Uterus (tissue), 4 donors: ENCODE measurements at places on chromosomes 7 and 10. TPM values are rescaled to one million over a fixed set of nuclear protein-coding genes. Genes with fewer than 3 reads are reported as not detected.

GRCh38 chr7:87810130-87810529 lies 66.0 kb downstream of the SLC25A40 start:
- H3K27me3 ChIP-seq = no peaks in the 10 kb centered on the region
- DNase-seq = no peak
- H3K27ac ChIP-seq = no peak overlapping the region
- H3K4me1 ChIP-seq = no peaks in the 10 kb centered on the region

- H3K4me3 ChIP-seq = no peak overlapping the region
- no peaks in the 10 kb centered on the region for H3K4me1 ChIP-seq
- no peaks in the 10 kb centered on the region for H3K27me3 ChIP-seq
- no peak for DNase-seq
- H3K27ac ChIP-seq = no peak overlapping the region
These were observed 76.9 kb upstream of the AGR3 start for GRCh38 chr7:16958724-16959123.

- no peaks in the 10 kb centered on the region for H3K36me3 ChIP-seq
- no peaks in the 10 kb centered on the region for H3K27me3 ChIP-seq
- no peak overlapping the region for H3K27ac ChIP-seq
- no peak overlapping the region for H3K4me3 ChIP-seq
These were observed 104.0 kb upstream of the ZEB1 start for GRCh38 chr10:31215052-31215451.

- no peak for DNase-seq
- H3K27ac ChIP-seq = no peak overlapping the region
- no peaks in the 10 kb centered on the region for H3K27me3 ChIP-seq
These were observed 360.2 kb downstream of the PTPRN2 start for GRCh38 chr7:158227258-158227984.

- no peaks in the 10 kb centered on the region for H3K4me1 ChIP-seq
- no peaks in the 10 kb centered on the region for H3K36me3 ChIP-seq
- H3K27me3 ChIP-seq = no peaks in the 10 kb centered on the region
These were observed 61.3 kb downstream of the COA1 start for GRCh38 chr7:43668035-43668434.

- no peak for DNase-seq
- H3K27ac ChIP-seq = no peak overlapping the region
- H3K4me3 ChIP-seq = no peak overlapping the region
- no peaks in the 10 kb centered on the region for H3K4me1 ChIP-seq
These were observed 71.8 kb downstream of the SMURF1 start for GRCh38 chr7:99072126-99072525.

DNA sequence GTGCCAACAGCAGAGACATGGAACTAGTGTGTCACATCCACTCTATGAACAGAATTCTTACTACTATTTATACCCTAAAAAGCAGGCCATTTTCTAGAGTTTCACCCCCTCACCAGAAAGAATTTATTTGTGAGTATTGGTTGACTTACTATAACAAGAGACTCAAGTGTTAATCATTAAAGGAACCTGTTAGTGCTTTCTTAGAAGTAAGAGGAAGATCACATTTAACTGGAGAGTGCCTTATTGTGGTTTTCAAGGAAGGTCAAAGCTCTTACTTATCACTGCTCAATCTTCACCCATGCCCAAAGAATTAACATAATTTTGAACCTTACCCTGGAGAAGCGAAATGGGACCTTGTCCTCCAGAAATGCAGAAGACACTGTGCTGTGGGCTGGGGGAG lies 169.3 kb upstream of the PRSS1 start:
- H3K27ac ChIP-seq = no peak overlapping the region
- no peaks in the 10 kb centered on the region for H3K4me1 ChIP-seq
- no peaks in the 10 kb centered on the region for H3K27me3 ChIP-seq
- H3K4me3 ChIP-seq = no peak overlapping the region

DNA sequence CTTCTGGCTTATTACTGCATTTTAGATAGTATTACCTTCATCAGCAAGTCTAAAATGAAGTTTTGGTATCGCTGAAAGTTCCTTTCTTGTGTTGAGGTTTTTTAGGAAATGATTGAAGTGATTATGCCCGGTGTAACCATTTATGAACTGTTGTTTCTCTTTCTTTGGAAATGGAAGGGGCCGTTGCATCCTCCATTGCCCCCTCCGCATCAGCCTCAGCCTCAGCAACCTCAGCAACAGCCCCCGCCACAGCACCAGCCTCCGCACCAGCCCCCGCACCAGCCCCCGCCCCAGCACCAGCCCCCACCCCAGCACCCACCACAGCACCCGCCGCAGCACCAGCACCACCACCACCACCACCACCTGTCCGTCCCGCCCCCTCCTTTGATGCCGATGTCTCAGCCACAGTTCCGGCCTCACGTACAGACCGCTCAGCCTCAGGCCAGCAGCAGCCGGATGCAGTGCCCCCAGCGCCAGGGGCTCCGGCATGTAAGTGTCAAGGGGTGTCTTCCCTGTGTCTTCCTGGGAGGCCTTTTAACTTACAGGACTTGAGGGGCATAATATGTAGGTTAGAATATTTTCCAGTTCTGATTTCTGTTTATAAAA lies 72.6 kb downstream of the SHH start:
- no peaks in the 10 kb centered on the region for H3K4me1 ChIP-seq
- no peak overlapping the region for H3K4me3 ChIP-seq
- H3K36me3 ChIP-seq = no peaks in the 10 kb centered on the region
- no peak overlapping the region for H3K27ac ChIP-seq
- DNase-seq = no peak

GRCh38 chr7:15204421-15204820 lies 301.9 kb upstream of the DGKB start:
- no peaks in the 10 kb centered on the region for H3K27me3 ChIP-seq
- no peak for DNase-seq
- H3K27ac ChIP-seq = no peak overlapping the region
- no peak overlapping the region for H3K4me3 ChIP-seq
- H3K4me1 ChIP-seq = no peaks in the 10 kb centered on the region
- no peaks in the 10 kb centered on the region for H3K36me3 ChIP-seq

- no peak overlapping the region for H3K4me3 ChIP-seq
- no peaks in the 10 kb centered on the region for H3K4me1 ChIP-seq
- no peak for DNase-seq
- H3K27me3 ChIP-seq = no peaks in the 10 kb centered on the region
- no peaks in the 10 kb centered on the region for H3K36me3 ChIP-seq
- H3K27ac ChIP-seq = no peak overlapping the region
These were observed 216.5 kb upstream of the SEMA3C start for GRCh38 chr7:81135324-81135723.

- no peaks in the 10 kb centered on the region for H3K36me3 ChIP-seq
- H3K27ac ChIP-seq = no peak overlapping the region
- DNase-seq = no peak
- H3K4me3 ChIP-seq = no peak overlapping the region
- H3K27me3 ChIP-seq = no peaks in the 10 kb centered on the region
These were observed 11.3 kb downstream of the ADAM12 start for GRCh38 chr10:126376956-126377355.

DNA sequence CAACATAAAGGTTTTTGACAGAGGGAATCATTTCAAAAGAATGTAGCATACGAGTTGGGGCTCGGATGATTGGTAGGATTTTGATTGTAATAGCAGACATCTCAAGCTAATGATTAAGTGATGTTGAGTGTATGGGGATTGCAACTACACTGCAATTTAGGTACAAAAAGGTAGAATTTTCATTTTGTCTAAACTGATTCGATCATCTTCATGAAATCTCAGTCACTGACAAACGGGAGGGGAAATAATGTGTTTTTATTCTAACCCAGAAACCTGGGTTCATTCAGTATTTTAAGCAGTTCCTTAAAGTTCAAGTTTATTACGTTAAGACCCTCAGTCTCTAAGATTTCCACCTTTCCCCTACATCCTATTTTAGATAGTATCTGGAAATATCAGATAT lies 3.9 kb upstream of the PHYHIPL start:
- H3K4me1 ChIP-seq = peaks cover 9% of the 10 kb centered on the region
- H3K27me3 ChIP-seq = peaks cover 3% of the 10 kb centered on the region
- no peaks in the 10 kb centered on the region for H3K36me3 ChIP-seq
- no peak for DNase-seq
- H3K27ac ChIP-seq = no peak overlapping the region

GRCh38 chr7:25260862-25261494 lies 32.7 kb upstream of the NPVF start:
- H3K36me3 ChIP-seq = no peaks in the 10 kb centered on the region
- no peak for DNase-seq
- peaks cover 5% of the 10 kb centered on the region for H3K4me1 ChIP-seq
- peak overlapping the region; percentile 1 for H3K4me3 ChIP-seq
- H3K27me3 ChIP-seq = no peaks in the 10 kb centered on the region

GRCh38 chr7:8259586-8260222 lies 2.3 kb downstream of the ICA1 start:
- H3K4me3 ChIP-seq = no peak overlapping the region
- H3K27ac ChIP-seq = no peak overlapping the region
- H3K4me1 ChIP-seq = no peaks in the 10 kb centered on the region

DNA sequence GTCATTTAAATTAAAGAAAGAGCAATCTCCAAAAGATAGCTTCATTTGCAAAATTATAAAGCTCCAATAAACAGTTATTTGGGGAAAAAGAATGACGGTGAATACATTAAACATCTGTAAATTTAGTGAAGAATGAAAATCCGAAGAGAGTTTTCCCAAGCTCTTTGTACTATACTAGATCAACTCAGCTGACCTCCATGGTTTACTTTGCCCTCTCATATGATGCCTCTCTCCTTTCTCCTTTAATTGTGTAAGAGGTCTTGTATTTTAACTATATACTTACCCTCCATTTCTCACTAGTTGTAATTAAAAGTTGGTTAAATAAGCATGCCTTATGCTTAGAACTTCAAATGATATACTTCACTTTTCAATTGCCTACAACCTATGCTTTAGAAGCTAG lies 125.8 kb downstream of the CACNA2D1 start:
- H3K27ac ChIP-seq = no peak overlapping the region
- H3K36me3 ChIP-seq = no peaks in the 10 kb centered on the region
- no peaks in the 10 kb centered on the region for H3K27me3 ChIP-seq

- no peak overlapping the region for H3K27ac ChIP-seq
- H3K36me3 ChIP-seq = no peaks in the 10 kb centered on the region
- no peak for DNase-seq
- no peaks in the 10 kb centered on the region for H3K27me3 ChIP-seq
- no peaks in the 10 kb centered on the region for H3K4me1 ChIP-seq
These were observed 12.3 kb upstream of the CCDC172 start for GRCh38 chr10:116311706-116312490.

DNA sequence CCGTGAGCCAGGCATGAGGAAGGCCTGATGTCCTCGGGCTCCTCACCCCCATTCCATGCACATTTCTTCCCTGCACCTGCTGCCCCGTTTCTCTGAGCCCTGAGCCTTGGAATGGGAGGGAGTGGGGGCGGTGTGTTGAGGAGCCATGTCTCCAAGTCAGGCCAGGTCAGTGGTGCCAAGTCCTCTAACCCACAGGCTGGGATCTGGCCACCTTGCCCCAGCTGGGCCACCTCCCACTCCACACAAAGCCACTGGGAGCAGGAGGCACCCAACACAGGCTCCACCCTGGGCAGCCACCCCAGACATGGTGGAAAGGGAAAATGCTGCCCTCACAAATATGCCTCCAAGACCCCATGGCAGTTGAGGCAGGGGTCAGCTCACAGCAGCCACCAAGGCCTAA lies 27.7 kb downstream of the ZCCHC24 start:
- no peaks in the 10 kb centered on the region for H3K27me3 ChIP-seq
- no peak overlapping the region for H3K4me3 ChIP-seq
- H3K36me3 ChIP-seq = no peaks in the 10 kb centered on the region
- peaks cover 36% of the 10 kb centered on the region for H3K4me1 ChIP-seq

GRCh38 chr10:26854524-26854923 lies 6.2 kb downstream of the ABI1 start:
- H3K4me1 ChIP-seq = no peaks in the 10 kb centered on the region
- no peaks in the 10 kb centered on the region for H3K36me3 ChIP-seq
- no peak overlapping the region for H3K27ac ChIP-seq
- H3K4me3 ChIP-seq = no peak overlapping the region

- H3K27ac ChIP-seq = no peak overlapping the region
- H3K4me1 ChIP-seq = peaks cover 16% of the 10 kb centered on the region
- no peaks in the 10 kb centered on the region for H3K36me3 ChIP-seq
- DNase-seq = no peak
- H3K4me3 ChIP-seq = no peak overlapping the region
These were observed 97.8 kb upstream of the KLF6 start for GRCh38 chr10:3882855-3883254.

DNA sequence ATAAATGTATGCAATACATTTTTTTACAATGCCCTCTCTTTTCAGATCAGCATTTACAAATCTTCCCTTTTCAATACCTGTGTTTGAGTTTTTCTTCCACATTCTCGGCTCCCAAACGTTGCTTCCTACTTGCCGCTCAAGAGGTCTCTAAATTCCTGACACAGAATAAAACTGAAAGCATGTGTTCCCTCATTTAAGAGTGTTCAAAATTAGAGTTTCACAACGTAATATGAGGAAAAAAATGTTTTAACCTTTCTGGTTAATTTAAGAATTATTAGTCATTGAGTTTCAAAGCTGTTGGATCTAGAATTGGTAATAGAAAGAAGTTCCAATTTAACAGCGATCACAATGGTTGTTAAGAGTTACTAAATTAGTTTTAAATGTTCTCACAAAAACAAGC lies 100.4 kb downstream of the ARID5B start:
- no peak overlapping the region for H3K4me3 ChIP-seq
- no peak for DNase-seq
- no peaks in the 10 kb centered on the region for H3K27me3 ChIP-seq

DNA sequence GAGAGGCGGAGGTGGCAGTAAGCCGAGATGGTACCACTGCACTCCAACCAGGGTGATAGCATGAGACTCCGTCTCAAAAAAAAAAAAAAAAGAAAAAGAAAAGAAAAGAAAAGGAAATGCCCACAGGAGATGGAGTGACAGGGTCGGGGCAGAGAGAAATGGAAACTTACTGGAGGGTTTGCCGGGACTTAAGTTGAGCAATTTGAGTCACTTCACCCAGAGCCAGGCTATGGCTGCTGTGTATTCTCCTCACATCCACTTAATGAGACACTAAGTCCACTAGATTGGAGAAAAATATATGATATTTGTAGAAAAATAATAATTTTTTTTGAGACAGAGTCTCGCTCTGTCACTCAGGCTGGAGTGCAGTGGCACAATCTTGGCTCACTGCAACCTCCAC lies 4.6 kb upstream of the PFKFB3 start:
- no peak for DNase-seq
- no peaks in the 10 kb centered on the region for H3K27me3 ChIP-seq
- H3K27ac ChIP-seq = no peak overlapping the region
- H3K36me3 ChIP-seq = no peaks in the 10 kb centered on the region

- no peak overlapping the region for H3K27ac ChIP-seq
- DNase-seq = no peak
- no peaks in the 10 kb centered on the region for H3K4me1 ChIP-seq
- no peak overlapping the region for H3K4me3 ChIP-seq
- no peaks in the 10 kb centered on the region for H3K27me3 ChIP-seq
- H3K36me3 ChIP-seq = no peaks in the 10 kb centered on the region
These were observed 1.4 kb upstream of the RTKN2 start for GRCh38 chr10:62270020-62270419.

GRCh38 chr7:24201226-24201625 lies 82.8 kb upstream of the NPY start:
- H3K4me1 ChIP-seq = no peaks in the 10 kb centered on the region
- H3K36me3 ChIP-seq = no peaks in the 10 kb centered on the region
- no peak overlapping the region for H3K4me3 ChIP-seq
- DNase-seq = no peak
- H3K27me3 ChIP-seq = no peaks in the 10 kb centered on the region
- H3K27ac ChIP-seq = no peak overlapping the region

The PON1 gene
- total RNA-seq = not detected

The FOXI2 gene
- total RNA-seq = not detected

The TRIM74 gene
- total RNA-seq = not detected

The TMEM273 gene
- total RNA-seq = 13.5 TPM

The IFIT5 gene
- 7.7 TPM for total RNA-seq

The CDNF gene
- 3.8 TPM for total RNA-seq

The TSC22D4 gene
- total RNA-seq = 18.8 TPM

The GPR85 gene
- not detected for total RNA-seq

The GJD4 gene
- not detected for total RNA-seq

The OR2A12 gene
- not detected for total RNA-seq

The ITPRID1 gene
- total RNA-seq = not detected

The IFIT1B gene
- not detected for total RNA-seq
